Right ventricle myocardium inferior (tissue), 1 donor: ENCODE measurements at places on chromosomes 13 and 19. TPM values are rescaled to one million over a fixed set of nuclear protein-coding genes. Genes with fewer than 3 reads are reported as not detected.
A peak's percentile ranks its signal among the peaks of the same experiment; 100 is the strongest.

MEF2B gene
- total RNA-seq, result 1.4 TPM

WDR87 gene
- not detected for total RNA-seq

ARMC6 gene
- total RNA-seq, result 13.6 TPM

DNA sequence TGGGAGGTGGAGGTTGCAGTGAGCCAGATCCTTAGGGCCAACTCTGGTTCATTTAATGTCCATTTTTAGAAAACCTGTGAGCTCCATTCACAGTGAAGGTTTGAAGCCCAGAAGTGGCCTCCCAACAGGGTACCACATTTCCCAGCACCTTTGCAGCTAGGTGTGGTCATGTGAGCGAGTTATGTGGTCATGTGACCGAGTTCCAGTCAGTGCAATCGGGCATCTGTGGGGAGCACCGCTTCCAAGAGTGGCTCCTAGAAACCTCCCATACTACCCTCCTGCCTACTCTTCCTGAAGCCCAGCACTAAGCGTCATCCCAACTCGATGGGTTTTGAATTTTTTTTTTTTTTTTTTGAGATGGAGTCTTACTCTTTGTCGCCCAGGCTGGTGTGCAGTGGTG is 663 bp upstream of the PLA2G4C start:
- no peak for DNase-seq

DNA sequence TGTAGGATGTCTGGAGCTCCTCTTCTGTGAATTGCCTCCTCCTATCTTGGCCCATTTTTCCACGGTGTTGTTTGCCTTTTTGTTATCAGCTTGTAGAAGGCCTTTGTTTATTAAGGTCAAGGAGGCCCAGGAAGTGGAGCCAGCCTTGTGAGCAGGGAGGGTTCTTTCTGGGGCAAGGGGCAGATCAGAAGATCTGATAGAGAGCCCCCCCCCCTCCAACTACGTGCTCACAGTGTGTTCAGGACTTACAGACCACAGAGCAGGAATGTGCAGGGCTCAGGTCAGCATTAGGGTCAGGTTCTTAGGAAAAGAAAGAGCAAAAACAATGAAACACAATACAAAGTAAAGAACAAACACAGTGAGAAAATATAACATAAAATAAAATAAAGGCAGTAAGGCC is 59.4 kb downstream of the CCNE1 start:
- no peak for DNase-seq

DNA sequence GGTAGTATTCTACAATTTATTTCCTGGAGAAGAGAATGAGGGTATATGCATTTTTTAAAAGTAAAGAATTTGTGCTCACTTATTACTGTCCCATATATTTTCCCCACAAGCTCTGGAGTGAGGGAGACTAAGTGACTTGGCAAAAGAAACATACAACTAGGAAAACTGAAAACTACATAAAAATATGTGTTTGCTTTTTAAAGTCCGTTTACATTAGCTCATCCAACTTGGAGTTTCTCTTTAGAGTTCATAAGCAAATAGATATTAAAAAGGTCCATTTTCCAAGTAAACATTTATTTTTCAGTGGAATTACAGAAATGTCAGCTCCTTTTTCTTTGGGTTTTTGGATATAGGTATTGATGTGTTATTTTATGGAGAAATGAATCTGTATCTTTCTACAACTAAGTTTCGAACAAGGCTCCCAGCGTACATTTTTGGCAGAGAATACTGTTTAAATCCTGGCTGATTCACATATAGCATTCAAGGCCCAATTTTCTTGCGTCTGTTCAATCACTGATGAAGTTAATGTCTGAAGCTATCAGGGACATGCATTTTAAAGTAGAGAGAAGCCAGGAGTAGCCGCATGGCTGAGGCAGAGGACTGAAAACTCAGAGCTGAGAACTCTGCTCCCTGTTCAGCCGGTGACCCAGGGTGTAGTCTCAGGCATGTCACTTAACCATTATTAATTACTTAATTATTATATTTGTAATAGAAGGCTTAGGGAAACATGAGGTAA is 729.4 kb downstream of the EFNB2 start:
- DNase-seq, result no peak

DNA sequence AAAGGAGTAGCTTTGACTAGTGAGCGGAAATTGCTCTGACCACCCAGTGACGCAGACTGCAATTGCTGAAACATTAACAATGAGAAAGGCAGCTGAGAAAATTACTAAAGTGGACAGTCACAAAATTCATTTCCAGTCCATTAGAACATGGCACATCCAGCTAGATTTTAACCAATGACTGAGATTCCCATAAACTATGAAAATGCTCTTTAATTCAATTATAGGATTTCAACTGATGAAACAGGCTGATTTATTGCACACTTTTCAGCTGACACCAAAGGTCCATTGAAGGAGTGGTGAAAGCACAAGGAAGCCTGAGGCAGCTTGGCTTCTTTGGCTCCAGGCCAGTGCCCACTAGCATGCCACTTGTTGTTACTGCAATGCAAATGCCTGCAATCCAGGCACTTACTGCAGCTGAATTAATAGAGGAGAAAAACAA is 933.4 kb downstream of the SLITRK6 start:
- no peak for DNase-seq

DNA sequence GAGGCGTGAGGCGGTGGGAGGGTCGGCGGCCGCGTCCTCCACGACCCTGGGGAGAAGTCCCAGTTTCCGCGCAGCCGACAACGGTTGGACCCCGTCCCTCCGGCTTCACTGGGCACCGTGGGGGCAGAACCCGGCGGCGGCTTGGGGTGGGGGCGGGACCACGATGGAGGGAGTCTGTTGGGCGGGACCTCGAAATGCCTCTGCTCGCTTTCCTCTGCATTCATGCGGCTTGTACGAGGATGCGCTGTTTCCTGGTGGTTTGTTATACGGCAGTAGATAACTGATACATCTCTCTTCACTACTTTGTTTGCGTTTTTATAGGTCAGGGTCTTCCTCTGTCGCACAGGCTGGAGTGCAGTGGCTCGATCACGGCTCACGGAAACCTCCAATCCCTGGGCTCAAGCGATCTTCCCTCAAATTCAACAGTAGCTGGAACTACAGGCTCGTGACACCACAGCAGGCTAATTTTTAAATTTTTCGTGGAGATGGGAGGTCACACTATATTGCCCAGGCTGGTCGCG is 24.6 kb upstream of the ZNF846 start:
- peak; percentile 81 for DNase-seq

DNA sequence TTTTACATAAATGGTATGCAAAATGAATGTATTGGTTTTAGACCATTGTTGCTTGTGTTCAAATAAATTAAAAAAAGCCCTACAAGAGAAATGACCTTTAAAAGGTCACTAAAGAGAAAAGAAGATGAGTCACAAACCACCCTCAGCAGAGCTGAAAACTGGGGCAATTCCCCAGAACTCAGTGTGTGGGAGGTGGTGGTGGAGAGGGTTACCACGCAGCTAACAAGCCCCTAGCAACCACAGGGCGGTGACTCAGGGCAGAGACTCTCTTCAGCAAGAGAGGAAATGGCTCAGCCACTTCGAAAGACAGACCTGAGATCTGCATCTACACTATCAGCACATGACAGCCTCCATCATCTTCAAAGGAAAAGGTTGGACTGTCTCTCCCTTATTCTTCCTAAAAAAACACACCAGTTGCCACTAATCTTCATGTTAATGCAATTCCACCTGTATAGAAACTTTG is 29.4 kb upstream of the NDFIP2 start:
- DNase-seq, result no peak

- no peak for DNase-seq
Measured at GRCh38 chr13:89694451-89694850, 1653.0 kb upstream of the MIR17HG start.
